Mesothelial cell of epicardium (in vitro differentiated cells): ENCODE measurements at places on chromosomes 12 and 14. TPM values are rescaled to one million over a fixed set of nuclear protein-coding genes. Genes with fewer than 3 reads are reported as not detected.

SPX gene
- total RNA-seq, result not detected in 3 replicates

ADSS1 gene
- total RNA-seq, result 14.1 to 17.1 TPM (median 14.4 TPM) in 3 replicates

NKX2-1 gene
- not detected in 3 replicates for total RNA-seq

CCDC177 gene
- total RNA-seq, result 0.24 to 0.34 TPM (median 0.34 TPM) in 3 replicates

ANKS1B gene
- total RNA-seq, result 6.9 to 8.8 TPM (median 7.5 TPM) in 3 replicates

KLHL33 gene
- total RNA-seq, result 0.11 to 0.16 TPM (median 0.13 TPM) in 3 replicates

RHEBL1 gene
- 0.43 to 0.60 TPM (median 0.53 TPM) in 3 replicates for total RNA-seq

MMP19 gene
- total RNA-seq, result 3.1 to 3.3 TPM (median 3.3 TPM) in 3 replicates

SYNDIG1L gene
- total RNA-seq, result 0.38 to 0.58 TPM (median 0.38 TPM) in 3 replicates

MUCL1 gene
- total RNA-seq, result not detected in 3 replicates

AICDA gene
- not detected in 3 replicates for total RNA-seq

SIRT4 gene
- total RNA-seq, result 3.9 to 4.6 TPM (median 4.3 TPM) in 3 replicates

ADCK1 gene
- total RNA-seq, result 13.2 to 13.3 TPM (median 13.2 TPM) in 3 replicates

CD4 gene
- 2.9 to 3.9 TPM (median 3.8 TPM) in 3 replicates for total RNA-seq

PCED1B gene
- 2.8 to 4.8 TPM (median 3.1 TPM) in 3 replicates for total RNA-seq

KRT74 gene
- not detected in 3 replicates for total RNA-seq

CPM gene
- 1.1 to 2.2 TPM (median 2.2 TPM) in 3 replicates for total RNA-seq

NEUROD4 gene
- total RNA-seq, result not detected in 3 replicates

CSRNP2 gene
- 47.1 to 50.5 TPM (median 49.0 TPM) in 3 replicates for total RNA-seq

KRT6A gene
- total RNA-seq, result 1.2 TPM in 1 of 3 replicates, not detected in the others

SELPLG gene
- total RNA-seq, result 0.33 to 0.47 TPM in 2 of 3 replicates, not detected in the other

IL23A gene
- 0.51 to 0.76 TPM (median 0.72 TPM) in 3 replicates for total RNA-seq

HOXC12 gene
- not detected in 3 replicates for total RNA-seq

APOF gene
- total RNA-seq, result not detected in 3 replicates

CLEC4A gene
- 0.70 to 1.5 TPM (median 1.1 TPM) in 3 replicates for total RNA-seq

HSP90B1 gene
- 765 to 795 TPM (median 788 TPM) in 3 replicates for total RNA-seq

PPP1R36 gene
- total RNA-seq, result 0.66 to 1.3 TPM (median 0.81 TPM) in 3 replicates

PZP gene
- total RNA-seq, result not detected in 3 replicates

RHOJ gene
- 12.3 to 15.7 TPM (median 15.2 TPM) in 3 replicates for total RNA-seq

ENDOU gene
- total RNA-seq, result 0.11 to 0.51 TPM (median 0.29 TPM) in 3 replicates

AP4S1 gene
- 9.3 to 11.6 TPM (median 10.4 TPM) in 3 replicates for total RNA-seq

ABHD12B gene
- total RNA-seq, result 0.16 to 0.47 TPM (median 0.27 TPM) in 3 replicates

GPR68 gene
- total RNA-seq, result 0.79 to 1.2 TPM (median 1.1 TPM) in 3 replicates

TDP1 gene
- total RNA-seq, result 30.6 to 34.9 TPM (median 30.8 TPM) in 3 replicates

CELA1 gene
- not detected in 3 replicates for total RNA-seq

C3AR1 gene
- not detected in 3 replicates for total RNA-seq

PLEKHD1 gene
- 0.20 to 0.24 TPM (median 0.20 TPM) in 3 replicates for total RNA-seq

PACS2 gene
- total RNA-seq, result 135 to 147 TPM (median 138 TPM) in 3 replicates

CRY1 gene
- 24.2 to 30.0 TPM (median 26.5 TPM) in 3 replicates for total RNA-seq

IFI27L2 gene
- total RNA-seq, result 28.5 to 36.2 TPM (median 35.8 TPM) in 3 replicates

CCDC38 gene
- total RNA-seq, result 0.09 to 0.13 TPM in 2 of 3 replicates, not detected in the other

NGB gene
- total RNA-seq, result not detected in 3 replicates
